ENCODE measurements at places on chromosomes 7 and 10.

- no peak for DNase-seq
These were observed 15.9 kb downstream of the VPS41 start for GRCh38 chr7:38893061-38893460.

- DNase-seq = no peak
These were observed 1289.7 kb upstream of the SORCS1 start for GRCh38 chr10:108454224-108454623.

- no peak for DNase-seq
These were observed 137.0 kb downstream of the CD36 start for GRCh38 chr7:80775482-80775881.

DNA sequence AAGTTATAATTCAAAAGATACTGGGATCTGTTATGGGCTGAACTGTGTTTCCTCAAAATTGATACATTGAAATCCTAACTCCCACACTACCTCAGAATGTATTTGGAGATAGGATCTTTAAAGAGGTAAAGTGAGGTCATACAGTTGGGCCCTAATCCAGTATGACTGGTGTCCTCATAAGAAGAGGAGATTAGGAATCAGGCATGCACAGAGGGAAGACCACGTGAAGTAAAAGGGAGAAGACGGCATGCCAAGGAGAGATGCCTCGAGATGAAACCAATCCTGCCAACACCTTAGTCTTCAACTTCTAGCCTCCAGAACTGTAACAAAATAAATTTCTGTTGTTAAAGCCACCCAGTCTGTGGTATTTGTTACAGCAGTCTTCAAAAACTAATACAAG is 5.9 kb upstream of the CFAP69 start:
- no peak for DNase-seq

DNA sequence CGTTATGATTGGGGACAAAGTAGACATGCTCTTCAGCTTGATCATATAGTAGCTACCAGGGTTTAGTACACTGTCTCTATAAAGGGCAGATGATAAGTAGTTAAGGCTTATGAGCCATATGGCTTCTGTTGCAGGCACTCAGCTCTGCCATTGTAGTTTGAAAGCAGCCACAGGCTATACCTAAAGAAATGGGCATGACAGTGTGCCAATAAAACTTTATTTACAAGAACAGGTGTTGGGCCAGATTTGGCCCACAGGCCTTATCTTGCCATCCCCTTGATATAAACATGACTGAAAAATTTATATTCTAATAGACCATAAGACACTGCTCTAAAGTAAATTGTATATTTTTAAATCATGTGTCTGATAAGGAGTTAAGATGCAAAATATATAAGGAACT is 36.6 kb downstream of the GRK5 start:
- no peak for DNase-seq

DNA sequence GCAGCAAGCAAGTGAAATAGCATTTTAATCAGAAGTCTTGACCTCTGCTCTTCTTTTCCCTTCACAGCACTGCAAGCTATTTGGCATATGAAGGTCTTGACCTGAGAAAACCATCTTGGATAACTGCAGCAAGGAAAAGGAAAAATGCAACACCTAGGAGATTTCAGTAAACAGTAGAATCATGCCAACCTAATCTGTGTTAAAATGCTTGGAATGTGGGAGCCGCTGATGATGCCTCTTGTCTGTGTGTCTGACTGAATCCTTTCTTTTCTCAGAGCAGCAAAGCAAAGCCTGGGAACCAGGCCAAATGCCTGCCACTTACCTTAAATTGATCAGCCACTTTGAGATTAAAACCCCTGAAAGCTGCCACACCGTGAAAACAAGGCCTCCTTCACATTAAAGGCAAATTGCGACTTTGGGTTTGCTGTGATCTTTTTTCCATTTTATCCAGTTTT is 80.4 kb upstream of the CDK6 start:
- DNase-seq = no peak

- no peak for DNase-seq
These were observed 504.8 kb upstream of the PHF14 start for GRCh38 chr7:10468908-10469307.

- DNase-seq = peak; percentile 20
These were observed 209.2 kb downstream of the SNX10 start for GRCh38 chr7:26500749-26501352.

DNA sequence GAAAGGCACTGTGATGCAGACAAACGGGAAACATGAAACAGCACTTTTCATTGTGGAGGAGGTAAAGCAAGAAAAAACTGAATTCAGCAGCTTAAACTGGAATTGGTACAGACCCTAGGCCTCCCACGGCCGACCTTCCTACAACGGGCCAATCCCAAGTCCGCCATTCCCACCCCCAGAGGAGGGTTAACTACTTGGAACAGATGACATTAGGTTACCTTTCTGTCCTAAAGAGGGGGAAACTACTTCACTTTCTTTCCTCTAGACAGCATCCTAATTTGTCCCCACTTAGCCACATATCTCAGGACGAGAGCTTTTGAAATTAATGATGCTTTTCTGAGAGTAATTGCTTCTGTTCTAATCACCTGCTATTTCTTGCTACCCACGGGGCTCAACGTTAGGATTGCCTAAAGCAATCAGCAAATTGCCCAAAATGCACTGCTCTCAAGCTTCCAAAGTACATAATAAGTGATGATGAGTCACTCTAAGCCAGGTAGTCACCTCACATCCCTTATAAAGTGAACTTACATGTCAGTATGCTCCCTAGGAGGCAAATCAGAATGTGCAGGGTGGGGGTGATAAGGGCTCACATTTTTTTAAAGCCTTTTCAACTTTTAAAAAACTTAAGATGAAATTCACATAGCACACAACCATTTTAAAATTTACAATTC is 36.7 kb downstream of the LSM5 start:
- DNase-seq = no peak

DNA sequence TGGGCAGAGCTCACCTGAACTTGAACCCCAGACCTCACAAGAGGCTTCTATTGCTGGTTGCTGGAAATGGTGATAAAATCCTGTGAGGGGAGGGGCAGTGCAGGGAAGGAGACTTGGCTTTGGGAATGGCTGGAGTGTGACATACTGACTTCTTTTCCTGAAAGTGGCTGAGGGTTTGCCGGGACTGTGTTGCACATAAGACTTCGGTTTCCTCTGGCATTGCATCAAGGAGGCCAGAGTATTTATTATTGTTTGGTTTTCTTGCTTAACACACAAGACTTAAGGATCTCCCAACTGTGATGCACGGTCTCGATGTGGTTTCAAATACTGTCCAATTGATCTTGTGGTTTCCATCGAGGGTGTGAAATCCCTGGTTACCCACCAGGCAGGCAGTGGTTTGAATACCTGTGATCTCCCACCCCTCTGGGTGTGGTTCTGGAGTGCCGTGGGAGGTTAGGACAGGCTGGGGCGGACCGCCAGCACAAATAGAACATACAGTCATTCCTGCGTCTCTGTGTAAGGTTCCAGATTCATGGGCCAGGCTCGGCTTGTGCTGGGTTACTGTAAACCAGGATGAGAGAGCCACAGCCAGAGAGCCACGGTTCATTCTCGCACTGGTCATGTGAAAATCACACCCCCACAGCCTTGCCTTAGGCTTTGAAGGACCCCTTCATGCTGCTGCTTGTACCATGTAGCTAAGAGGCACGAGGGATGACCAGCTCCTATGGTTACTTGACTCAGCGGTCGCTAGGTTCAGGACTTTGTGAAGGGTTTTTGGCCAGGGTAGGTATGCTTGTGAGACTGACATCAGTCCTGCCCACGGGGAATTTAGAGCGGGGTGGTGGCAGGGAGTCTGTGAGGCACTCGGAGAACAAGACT is 39.2 kb downstream of the WBP1L start:
- DNase-seq = no peak

Data from GM12891 (cell line).